ENCODE measurements at places on chromosomes 5 and 9.

DNA sequence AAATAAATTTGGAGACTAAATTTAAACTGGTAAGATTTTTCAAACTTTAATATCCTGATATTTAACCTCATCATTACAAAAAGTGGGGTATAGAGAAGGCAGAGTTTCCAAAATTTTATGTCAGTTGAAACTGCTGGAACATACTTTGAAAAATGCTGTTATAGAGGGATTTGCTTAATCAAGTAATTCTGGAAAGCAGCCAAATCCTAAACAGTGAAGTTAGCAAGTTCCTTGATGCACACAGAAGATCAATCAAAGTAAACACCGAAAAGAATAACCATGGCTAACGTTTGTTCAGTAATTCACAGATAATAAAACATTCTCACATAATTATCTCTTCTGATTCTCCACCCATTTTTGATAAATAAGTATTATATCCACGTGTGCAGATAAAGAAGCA, 8.1 kb upstream of the PRR16 start:
- no peak for DNase-seq

GRCh38 chr5:24391816-24392215, 253.0 kb downstream of the CDH10 start:
- no peak for DNase-seq

- no peak for DNase-seq
Measured at GRCh38 chr9:129774791-129775447, 22.1 kb upstream of the PTGES start.

- DNase-seq, result no peak
Measured at GRCh38 chr9:129336130-129336528, 158.1 kb upstream of the IER5L start.

GRCh38 chr5:96080557-96080956, 118.9 kb upstream of the ELL2 start:
- peak; percentile 38 for DNase-seq

- DNase-seq, result no peak
Measured at GRCh38 chr9:77892171-77892570, 139.4 kb downstream of the GNAQ start.
